ENCODE measurements at places on chromosomes 5 and 9.

- no peak for DNase-seq
Observed at GRCh38 chr9:82130331-82131042, 141.9 kb downstream of the SPATA31D1 start.

DNA sequence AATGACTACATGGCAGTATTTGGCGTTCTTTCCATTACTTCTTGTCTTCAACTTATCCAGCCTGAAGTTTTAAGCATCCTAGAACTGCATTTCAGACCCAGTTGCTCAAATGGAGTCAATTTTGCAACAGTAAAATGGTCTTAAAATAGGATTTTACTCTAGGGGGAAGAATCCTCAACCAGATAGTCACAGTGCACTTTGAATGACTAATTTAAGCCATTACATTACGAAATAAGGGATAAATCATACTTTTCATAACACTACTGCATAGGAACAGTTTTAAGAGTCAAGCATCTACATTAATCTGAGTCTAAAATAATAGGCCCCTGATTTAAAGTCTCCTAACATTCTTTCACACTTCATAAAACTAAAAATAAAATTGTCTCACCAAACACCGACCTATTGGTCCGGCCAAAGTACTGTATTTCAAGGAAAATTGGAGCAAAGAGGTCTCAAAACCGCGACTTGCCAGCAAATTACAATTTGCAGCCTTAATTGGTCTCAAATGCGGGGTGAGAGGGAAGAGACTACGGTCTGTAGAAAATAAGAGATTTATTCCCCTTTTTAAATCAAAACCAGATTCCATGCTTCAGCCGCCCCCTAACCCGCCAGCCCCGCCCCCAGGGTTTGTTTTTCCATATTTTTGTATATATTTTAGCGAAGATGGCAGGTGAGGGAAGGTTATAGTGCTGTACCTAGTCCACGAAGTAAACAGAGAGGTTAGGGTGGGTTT lies 1.2 kb upstream of the SMARCA2 start:
- no peak for DNase-seq

- DNase-seq, result no peak
Observed at GRCh38 chr5:95022967-95023695, 261.8 kb downstream of the MCTP1 start.

DNA sequence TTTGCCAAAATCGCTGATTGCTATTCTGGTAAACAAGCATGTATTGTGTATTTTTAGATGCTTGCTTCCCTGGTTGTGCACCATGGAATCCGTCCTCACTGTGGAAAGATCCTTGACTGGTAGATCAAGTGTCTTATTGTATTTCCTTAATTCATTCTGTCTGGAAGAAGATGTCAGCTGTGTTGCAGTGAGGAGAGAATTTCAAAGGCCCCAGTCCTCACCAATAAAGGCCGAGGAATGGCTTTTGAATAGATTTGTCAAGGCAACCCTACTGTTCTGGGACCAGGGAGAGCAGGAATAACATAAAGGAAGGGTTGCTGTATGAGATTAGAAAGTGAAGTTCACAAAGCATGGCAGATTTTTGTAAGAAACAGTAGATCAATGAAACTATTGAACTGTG lies 36.2 kb upstream of the POU5F2 start:
- no peak for DNase-seq

GRCh38 chr5:39220280-39221030 lies 1.1 kb upstream of the FYB1 start:
- no peak for DNase-seq

DNA sequence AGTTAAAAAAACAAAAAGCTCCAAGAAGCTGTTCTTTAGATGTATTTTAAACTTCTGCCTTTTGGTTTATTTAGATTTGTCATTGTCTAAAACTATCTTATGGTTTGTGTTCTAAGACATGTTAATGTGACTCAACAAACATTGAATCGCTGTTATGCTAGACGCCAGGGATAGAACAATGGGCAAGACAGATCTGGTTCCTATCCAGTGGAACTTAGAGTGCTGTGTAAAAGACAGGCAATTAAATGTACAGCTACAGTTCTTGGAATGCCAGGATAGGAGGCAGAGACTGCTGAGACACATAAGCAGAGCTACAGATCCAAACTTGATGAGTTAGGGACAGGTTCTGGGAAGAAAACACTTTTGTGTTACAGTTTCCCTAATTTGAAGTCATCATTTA lies 22.4 kb downstream of the LYRM7 start:
- DNase-seq, result no peak

GRCh38 chr5:16936150-16936988 lies at the start of gene MYO10:
Gene MYO10 (minus strand): TSS chr5:16936288. CDS start chr5:16935808, 480 bp downstream.
- DNase-seq, result peak; percentile 94

DNA sequence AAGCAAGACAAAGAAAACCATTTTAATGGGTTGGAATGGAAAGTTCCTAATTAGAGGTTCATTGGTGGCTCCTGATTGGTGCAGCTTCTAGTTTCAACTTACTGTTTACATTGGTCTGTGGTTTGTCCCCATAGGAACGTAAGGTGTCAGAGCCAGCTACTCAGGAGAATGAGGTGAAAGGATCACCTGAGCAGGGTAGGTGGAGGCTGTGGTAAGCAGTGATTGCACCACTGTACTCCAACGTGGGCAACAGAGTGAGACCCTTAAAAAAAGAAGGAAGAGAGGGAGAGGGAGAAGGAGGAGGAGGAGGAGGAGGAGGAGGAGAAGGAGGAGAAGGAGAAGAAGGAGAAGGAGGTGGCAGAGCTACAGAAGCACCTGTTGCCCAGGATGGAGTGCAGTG lies 30.4 kb downstream of the KCNIP1 start:
- no peak for DNase-seq

GRCh38 chr5:31731710-31732301 lies 92.9 kb downstream of the PDZD2 start:
- no peak for DNase-seq

DNA sequence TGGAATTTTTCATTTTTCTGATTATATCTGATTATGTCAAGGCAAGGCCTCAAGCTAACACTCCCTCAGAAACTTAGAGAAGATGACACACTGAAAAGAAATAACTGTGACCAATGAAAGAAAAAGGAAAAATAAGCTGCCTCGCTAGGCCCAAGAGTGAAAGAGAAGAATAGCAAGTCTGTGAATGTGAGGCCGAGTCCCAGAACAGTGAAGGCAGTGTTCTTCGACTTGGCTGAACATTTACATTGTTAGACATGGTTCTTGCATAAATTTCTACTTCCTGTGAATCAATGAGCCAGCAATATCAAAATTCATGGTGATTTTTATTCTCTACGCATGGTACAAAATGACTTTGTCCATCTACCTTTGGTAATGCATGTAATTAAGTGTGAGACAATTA lies at the start of gene ATP10B:
ATP10B (minus strand) TSS at position 163 of the 400 bp plus-strand sequence. CDS start 164,137 bp downstream, outside the sequence.
- no peak for DNase-seq

DNA sequence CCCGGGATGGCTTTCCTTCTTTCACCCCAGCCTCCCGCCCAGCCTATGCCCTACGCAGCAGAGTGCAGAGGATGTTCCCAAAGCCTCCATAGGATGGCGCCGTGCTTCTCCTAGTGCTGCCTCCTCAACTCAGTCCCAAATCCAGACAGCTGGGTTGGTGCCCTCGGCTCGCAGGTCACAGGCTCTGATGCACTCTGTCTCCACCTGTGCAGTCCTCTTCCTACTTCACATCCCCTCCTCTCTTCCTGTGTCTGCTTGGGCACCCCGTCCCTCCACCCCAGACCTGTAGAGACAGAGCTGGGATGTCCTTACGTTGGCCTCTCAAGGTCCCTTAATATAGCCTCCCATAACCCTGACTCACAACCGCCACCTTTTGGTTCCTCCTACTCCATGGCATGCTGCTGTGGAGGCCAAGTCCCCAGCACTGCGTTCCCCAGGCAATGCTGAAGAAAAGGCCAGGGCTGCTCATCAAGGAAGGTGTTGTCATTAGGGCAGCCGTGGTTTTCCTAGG lies 314.4 kb downstream of the GADD45G start:
- DNase-seq, result peak; percentile 64

- DNase-seq, result no peak
Observed at GRCh38 chr9:77839459-77840140, 191.5 kb upstream of the GNA14 start.

DNA sequence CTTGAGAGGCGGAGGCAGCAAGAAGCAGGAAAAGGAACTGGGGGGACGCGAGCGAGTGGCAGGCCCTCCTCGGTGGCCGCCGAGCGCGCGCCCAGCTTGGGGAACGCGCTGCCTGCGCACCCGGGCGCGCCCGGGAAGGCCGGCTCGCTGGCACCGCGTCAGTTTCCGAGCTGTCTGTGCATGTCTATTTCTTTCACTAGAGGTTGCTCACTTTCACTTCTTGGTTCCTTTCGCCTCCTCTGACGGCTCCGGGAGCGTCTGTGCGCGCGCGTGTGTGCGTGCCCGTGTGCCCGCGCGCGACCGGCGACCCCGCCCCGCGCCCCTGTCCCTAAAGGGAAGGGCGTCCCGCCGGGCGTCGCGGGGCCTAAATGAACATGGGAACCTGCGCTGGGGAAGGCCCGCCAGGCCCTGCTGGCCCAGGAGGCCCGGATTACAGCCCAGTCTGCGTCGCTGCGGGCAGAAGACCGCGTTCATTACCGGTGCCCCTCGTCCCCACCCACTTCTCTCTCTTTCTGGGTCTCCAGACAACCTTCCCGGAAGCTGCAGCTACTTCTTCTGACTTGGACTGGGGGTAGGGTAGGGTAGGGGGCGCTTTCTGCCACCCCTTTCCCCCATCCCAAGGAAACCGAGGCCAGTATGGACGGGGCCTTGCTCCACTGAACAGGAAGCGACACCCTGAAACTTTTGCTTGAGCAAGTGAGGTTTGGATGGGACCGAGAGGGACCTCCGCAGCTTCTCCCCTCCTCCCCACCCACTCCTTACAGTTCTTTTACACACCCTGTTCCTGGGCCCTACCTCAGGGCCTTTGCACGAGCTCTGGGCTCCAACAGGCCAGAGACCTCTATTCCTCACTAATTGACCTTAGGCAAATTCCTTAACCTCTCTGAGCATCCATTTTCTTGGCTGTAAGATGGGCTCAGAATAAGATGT lies 205.8 kb upstream of the IER5L start:
- peak; percentile 77 for DNase-seq

- DNase-seq, result no peak
Observed at GRCh38 chr5:82346399-82347165, 68.4 kb upstream of the RPS23 start.

GRCh38 chr5:136143312-136143711 lies 10.7 kb downstream of the SMAD5 start:
- no peak for DNase-seq

DNA sequence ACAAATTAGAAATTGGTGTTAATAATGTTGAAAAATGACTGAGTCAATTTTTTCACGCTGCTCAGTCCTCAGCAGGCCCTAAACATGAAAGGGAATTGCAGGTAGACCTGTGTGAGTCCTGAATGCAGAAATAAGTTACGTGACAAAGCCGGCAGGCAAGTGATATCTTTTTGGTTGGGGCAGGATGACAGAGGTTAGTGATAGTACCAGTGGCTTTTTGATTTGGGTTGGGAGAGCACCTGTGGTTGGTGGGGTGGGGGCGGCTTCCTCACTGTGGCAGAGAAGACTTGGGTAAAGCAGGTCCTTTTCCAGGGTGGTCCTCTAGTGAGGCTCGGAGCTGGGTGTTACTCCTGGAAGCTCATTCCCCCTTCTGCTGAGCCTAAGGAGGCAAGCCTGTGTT lies 164.7 kb downstream of the TMEM167A start:
- DNase-seq, result no peak

DNA sequence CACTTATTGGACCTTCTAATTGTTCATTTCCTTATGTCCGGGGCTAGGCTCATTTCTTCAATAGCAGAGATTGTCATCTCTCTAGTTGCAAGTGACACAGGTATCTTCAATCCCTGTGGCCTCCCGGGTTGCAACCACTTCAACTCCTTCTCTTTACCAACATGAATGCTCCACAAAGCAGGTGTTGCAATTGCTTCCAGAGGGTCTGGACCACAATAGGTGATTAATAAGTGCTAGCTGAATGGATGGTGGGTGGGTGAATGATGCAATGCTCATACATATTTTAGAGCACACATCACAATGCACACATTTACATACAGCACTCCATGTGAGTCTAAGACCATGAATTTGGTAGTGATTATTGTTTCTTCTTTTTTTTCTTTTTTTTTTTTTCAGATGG lies 2.6 kb downstream of the CEMIP2 start:
- no peak for DNase-seq

DNA sequence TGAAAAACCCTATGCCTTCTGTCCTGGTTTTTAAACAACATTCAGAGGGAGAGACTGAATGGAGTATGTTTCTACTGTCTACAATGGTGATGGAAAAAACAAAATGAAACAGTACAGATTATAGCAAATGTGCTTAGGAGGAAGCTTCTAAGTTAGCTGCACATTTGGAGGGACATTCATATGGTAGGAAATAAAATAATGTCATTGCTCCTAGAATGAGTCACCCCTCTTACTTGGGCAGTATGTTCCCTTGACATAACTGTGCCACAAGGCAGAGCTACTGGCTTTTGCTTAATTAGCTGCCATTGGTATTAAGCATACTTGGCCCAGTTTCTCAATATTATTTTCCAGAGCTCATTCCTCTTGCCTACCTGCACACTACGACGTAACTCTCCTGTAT lies 128.9 kb downstream of the GDNF start:
- DNase-seq, result no peak

GRCh38 chr9:123753016-123753415 lies 176.9 kb downstream of the DENND1A start:
- no peak for DNase-seq

DNA sequence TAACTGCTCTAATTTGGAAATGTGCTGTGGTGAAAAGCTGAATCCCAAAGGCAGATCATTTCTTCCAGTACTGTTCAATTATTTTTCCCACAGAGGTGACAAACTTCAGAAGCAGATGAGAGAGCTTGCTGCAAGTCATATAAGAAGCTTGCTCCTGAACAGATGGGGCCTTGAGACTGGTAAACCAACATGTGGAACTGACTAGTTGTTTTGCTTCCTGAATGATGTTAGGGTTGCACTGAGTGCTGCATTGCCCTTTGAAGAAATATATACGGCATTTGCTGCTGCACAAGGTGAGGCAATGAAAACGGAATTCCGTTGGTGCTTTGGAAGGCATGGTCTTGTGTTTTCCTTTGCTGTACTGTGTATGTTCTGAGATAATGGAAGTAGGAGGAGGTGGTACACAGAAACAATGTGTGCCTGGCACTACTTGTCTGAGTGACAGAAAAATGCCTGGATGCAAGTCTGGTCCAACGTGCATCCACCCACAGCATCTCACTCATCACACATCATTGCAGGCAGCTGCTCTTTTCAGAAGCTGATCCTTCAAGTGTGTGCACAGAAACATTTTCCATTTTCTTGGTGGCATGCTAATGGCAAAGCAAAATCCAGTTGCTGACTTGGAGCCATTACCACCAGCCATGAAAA lies 76.9 kb downstream of the ANKH start:
- DNase-seq, result no peak

Measured in iPS-NIHi11 (cell line).